Hindlimb muscle (tissue), 1 donor: ENCODE measurements at places on chromosomes 4 and X. TPM values are rescaled to one million over a fixed set of nuclear protein-coding genes. Genes with fewer than 3 reads are reported as not detected.

Gene CC2D2A
- polyA plus RNA-seq: 13.0 TPM

Gene CITED1
- 13.1 TPM for polyA plus RNA-seq

Gene SPANXN4
- not detected for polyA plus RNA-seq

Gene ADGRA3
- polyA plus RNA-seq: 54.5 TPM

Gene PRDM8
- 17.1 TPM for polyA plus RNA-seq

Gene PIGA
- polyA plus RNA-seq: 6.5 TPM

Gene AP1S2
- 40.4 TPM for polyA plus RNA-seq

Gene CLCN5
- polyA plus RNA-seq: 108 TPM

Gene ZCCHC18
- polyA plus RNA-seq: 1.5 TPM
